Bronchial epithelial cell (primary cell): ENCODE measurements at places on chromosomes 7 and 10. TPM values are rescaled to one million over a fixed set of nuclear protein-coding genes. Genes with fewer than 3 reads are reported as not detected.

DNA sequence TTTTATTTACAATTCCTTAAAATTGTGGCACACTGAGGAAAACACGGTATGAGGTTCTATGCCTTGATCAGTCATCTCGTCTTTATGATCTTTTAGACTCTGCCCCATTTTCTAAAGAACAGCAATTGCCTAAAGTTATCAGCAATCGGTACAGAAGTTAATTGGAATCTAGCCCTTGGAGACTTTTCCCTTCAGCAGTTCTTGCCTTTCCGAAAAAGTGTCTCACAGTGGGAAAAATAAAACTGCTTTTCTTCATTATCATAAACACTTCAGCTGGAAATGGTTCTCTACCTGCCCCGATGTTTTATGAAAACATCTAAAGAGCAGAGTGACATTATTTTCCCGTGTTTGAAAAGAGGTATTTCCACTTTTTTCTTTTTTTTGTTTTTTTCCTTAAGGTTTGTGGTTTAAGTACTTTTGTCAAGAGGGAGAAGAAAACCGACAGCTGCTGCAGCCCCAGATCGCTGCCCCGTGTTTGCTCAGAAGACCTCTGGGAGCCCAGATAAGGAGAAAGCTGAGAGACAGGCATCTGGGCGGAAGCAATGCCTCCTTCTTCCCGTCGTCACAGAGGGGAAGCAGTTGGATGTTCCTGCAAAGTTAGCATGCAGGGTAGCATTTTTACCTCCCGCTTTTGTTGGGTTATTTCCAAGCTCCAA is 149.7 kb downstream of the FRMD4A start:
- DNase-seq: no peak

- DNase-seq: peak; percentile 88
Observed at GRCh38 chr7:113710310-113711096, 208.3 kb downstream of the PPP1R3A start.

DNA sequence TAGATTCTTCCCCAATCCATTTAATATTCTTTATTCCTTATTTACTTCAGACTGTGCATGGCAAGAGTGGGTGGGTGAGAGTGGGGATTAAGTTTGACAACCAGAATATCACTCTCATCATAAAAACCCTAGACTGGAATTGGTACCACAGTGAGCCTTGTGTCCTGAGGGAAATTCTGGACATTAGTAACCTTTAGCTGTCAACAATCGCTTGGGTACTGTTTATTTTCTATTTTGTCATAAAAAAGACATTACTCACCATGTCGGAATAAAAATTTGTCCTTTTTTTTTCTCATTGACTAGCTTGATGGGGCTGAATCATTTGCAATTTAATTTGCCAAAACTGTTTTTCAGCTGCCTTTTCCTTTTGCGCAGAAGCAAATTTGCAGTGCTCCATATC is 176.1 kb upstream of the SEMA3C start:
- DNase-seq: no peak

LRRC4 gene
- total RNA-seq: under 0.01 and 0.64 TPM in 2 replicates

RBP3 gene
- total RNA-seq: not detected in 2 replicates

DNA sequence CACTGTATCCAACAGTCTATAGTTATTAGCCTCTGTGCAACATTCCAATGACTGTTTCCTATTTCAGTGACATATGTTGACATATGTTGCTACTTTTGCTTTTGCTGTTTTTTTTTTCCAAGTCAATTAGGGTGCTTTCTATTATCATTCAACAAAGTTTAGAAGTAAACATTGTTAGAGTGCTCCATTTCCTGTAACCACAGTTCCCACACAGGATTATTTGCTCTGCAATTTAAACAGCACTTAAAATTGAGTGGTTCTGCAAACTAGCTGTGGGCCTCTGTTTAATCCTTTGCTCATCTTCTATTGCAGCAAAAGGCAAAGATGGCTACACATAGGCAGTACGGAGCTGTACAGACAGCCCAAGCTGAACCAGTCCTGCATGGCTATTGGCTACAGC is 46.5 kb upstream of the PTN start:
- DNase-seq: no peak

CH25H gene
- not detected in 2 replicates for total RNA-seq

DNA sequence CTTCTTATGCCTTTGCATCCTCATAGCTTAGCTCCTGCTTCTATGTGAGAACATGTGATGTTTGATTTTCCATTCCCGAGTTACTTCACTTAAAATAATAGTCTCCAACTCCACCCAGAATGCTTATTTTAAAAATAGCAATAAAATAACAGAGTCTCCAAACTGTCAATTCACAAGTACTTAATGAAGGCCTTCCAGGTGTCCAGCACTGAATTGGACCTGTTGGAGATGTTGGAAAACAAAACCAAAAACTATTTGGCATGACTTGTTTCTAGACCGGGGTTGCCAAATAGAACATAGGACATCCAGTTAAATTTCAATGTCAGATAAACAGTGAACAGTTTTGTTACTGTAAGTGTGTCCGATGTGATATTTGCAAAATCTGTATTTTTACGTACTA is 208.1 kb upstream of the DKK1 start:
- DNase-seq: no peak

DNA sequence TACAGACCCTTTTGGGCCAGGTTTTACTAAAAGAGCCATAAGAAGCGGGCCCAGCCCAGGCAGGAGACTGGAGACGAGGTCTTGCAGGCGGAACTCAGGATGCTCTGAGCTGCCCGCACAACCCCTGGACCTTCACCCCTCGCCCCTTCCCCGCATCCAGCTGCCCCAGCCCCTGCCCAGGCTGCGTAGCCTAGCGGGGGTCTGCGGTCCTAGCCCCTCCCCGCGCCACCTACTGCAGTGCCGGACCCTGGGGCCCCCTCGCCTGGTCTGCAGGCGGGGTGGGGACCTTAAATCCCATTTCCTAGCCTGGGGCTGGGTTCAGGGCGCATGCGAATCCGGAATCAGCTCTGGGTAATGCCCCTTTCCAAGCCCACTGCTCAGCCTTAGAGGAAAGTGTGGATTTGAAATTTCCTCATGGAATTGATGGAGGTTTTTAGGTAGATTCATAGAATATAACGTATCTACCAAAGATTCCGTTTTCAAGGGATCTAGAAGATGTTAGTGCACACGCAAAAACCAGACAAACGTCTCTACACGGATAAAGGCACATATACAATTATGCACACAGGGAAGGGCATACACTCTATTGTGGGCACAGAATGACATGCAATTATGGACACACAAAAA is 546 bp upstream of the HOXA3 start:
- DNase-seq: no peak

DNA sequence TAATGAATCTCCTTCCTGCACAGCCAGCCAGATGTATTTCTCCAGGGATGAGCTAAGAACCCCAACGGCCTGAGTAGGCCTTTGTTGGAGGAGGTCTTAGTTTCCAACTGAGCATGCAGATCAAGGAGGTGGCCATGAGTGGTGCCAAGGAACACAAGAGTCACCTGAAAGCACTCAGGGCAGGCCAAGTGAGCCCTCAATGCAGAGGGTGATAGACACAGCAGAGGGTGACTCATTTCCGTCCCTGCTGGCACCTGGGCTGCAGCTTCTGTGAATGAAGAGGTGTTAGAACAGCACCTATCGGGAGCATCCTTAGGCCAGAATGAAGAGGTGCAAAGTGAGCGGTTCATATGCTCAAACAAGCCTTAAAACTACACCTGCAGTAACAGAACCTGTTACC is 211.8 kb downstream of the FRMD4A start:
- DNase-seq: no peak

- no peak for DNase-seq
Observed at GRCh38 chr10:121112579-121113384, 261.6 kb downstream of the WDR11 start.

SH2D4B gene
- total RNA-seq: under 0.01 TPM in 2 replicates

GPR22 gene
- under 0.01 TPM in 1 of 2 replicates, not detected in the other for total RNA-seq

UPK3B gene
- 0.26 and 2.6 TPM in 2 replicates for total RNA-seq
